ENCODE measurements at places on chromosomes 4 and X.

GRCh38 chrX:129653971-129654651 is 645 bp downstream of the APLN start:
- no peak for DNase-seq

GRCh38 chr4:10205223-10205622 is 88.6 kb upstream of the WDR1 start:
- no peak for DNase-seq

GRCh38 chr4:14169460-14169859 is 541.9 kb upstream of the BOD1L1 start:
- DNase-seq = no peak

DNA sequence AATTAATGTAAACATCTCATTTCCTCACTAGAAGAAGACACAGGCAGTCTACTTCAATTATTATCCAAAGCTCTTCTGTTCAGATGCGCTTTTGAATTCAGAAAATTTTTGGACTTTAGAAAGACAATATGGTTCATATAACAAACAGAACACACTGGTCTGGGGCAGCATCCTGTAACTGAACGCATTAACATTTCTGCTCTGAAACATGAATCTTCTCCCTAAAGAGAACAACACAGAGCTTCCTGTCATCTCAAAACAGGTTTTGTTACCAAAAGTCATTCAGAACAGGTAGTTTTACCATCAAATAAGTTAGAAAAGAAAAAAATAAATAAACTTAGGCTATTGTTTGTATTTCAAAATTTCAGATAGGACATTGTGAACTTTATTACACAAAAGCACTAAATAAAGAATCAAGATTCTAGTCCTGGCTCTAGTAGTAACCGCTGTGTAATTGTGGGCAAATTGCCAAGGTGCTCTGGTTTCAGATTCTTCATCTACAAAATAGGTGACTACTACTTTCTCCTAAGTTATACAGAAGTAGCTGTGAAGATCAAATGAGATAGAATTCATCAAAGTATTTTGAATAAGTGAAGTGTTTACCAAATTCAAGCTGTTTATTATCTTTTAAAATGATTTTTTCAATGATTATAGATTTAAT is 252.3 kb upstream of the RASGEF1B start:
- DNase-seq = no peak

DNA sequence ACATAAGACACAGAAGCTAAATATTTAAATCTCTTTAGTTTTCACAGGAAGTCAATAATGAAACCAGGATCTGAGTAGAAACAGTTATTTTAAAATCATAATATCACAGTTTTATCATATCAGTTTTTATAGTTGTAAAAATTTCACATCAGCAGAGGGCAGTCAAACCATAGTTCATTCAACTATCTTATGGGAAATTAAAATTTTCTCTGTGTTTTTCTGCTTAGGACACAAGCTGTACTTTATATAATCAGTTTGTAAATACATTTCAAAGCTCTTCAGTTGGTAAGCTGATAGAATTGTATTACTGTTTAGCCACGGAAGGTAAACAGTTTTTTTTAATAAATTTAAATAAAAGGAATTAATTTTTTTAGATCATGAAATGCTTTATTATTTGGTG is 204.8 kb upstream of the NUDT6 start:
- no peak for DNase-seq

DNA sequence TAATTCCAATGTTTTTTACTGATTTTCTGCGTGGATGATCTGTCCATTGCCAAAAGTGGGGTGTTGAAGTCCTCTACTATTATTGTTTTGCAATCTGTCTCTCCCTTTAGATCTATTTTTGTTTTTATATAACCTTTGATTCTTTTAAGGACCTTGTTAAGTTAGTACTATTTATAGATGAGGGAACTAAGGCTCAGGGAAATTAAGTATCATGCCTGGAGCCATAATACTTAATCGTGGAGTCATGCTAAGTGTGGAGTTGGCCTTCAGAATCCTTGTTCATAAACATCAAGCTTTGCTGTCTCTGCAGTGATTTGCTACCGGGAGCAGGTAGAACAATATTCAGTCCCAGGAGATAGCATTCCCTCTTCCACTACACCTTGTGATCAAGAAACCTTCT is 31.0 kb downstream of the SGMS2 start:
- no peak for DNase-seq

DNA sequence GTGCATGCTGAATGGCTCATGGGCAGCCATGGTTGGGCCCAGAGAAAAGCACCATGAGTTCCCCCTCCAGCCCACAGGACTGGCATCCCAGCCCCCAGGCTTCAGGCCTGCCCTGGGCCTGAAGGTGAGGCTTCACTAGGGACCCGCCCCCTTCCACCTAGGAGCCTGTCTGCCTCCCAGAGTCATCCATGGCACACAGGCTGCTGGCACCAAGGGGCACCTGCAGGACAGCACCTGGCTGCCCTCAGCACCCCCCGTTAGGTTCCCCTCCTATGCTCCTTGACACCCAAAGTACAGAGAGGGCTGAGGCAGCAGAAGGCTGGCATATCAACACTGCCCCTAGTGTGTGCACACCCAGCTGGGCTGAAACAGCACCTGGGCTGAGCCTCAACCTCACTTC is 566.7 kb upstream of the PCDH7 start:
- no peak for DNase-seq

GRCh38 chrX:53383376-53384076 is 38.9 kb downstream of the SMC1A start:
- no peak for DNase-seq

DNA sequence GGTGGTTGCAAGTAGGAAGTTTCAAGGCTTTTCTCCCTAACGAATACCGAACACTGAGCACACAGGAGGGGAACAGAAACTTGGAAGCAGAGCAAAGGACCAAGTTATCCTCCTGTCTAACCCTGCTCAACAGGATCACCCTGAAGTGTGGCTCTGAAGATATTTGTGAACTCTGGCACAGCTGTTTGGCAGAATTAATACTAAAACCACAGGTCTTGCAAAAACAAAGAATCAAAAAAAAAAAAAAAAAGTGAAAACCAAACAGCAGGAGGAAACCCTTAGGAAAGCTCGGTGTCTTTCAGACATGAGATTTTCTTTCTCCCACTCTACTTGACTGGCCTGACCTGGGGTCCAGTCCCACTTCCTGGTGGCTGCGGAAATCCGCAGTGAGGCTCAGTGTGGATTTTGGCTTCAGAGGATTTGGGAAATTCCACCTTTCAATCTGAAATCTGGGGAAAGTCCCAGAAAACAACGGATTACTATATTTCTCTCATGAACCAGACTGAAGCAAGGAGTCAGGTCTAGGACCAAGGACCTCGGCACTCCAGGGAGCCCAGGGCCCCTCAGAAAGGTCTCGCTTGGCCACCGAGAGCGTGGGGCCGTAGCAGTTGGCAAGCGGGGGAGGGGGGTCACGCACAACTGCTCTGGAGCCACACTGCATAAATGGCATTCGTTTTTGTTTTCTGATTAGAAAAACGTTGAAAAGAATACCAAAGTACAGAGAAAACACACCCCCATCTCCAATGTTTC is 867 bp downstream of the TIFA start:
- DNase-seq = no peak

- no peak for DNase-seq
These were observed 27.2 kb downstream of the SPRY1 start for GRCh38 chr4:123423819-123424218.

DNA sequence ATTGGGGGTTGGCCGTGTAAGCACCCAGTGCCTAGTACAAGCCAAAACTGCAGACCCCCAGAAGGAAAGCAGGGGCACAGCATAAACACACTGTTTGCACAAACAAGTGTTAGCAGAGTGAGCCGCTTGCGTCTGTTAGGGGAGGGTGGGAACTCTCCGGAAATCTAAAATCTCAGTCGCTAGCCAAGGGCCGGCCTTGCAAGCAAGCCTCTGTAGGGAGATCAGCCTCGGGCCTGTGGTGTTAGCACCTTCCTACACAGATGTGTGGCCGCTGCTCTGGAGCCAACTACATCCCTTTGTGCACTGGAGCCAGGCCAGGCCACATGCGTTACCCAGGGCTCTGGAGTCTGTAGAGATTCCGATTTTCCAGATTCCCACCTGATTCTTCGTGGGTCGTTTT is 67.1 kb downstream of the GPR143 start:
- no peak for DNase-seq

DNA sequence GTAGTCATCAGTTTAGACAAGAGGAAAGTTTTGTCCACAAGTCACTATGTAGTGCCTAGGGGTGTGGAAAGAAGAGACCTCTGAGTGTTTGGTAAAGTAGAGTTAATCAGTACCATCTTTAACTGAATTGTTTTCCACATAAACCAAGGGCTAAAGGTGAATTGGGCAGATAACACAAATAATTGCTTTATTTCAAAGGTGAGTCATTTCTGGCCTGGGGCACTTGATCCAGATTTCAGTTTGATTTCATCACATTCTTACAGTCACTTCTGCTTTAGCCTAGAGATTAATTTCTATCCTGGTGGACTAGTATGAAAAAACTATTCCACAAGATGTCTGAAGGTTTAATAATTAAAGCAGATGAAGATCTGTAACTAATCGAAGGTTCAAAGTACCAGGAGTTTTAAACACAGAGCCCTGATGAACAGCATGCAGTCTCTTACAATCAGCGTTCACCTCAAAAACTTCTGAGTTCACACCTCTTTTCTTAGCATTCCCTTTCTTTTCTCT is 74.5 kb upstream of the BOD1L1 start:
- DNase-seq = no peak

DNA sequence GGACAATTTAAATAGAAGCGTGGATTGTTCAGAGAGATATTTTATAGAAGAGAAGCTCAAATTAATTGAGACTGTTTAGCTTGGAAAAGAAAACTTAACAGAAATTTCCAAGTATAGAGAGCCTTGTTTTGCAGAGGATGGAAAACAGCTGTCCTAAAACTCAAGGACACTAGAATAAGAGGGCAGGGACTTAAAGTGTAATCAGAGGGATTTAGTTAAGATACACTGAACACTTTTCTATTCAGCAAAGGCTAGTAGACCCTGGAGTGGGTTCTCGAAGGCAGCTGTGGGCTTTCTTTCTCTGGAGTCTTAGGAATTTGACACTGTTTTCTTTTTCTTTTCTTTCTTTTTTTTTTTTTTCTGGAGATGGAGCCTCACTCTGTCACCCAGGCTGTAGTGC is 92.7 kb upstream of the ARX start:
- DNase-seq = no peak

GRCh38 chrX:103533511-103534216 is 14.4 kb upstream of the RAB40A start:
- DNase-seq = no peak

DNA sequence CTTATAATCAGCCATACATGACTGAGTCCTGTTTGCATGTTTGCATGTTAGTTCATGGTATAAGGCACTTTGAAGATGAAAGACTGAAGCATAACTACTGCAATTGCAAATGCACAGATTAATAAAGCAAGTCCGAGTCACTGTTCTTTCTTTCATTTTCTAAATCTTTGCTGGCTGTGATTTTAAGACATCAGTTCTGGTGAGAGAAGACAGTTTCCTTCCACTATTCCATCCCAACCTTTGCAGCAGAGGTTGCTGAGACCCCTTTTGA is 28.3 kb downstream of the RASL11B start:
- DNase-seq = no peak

DNA sequence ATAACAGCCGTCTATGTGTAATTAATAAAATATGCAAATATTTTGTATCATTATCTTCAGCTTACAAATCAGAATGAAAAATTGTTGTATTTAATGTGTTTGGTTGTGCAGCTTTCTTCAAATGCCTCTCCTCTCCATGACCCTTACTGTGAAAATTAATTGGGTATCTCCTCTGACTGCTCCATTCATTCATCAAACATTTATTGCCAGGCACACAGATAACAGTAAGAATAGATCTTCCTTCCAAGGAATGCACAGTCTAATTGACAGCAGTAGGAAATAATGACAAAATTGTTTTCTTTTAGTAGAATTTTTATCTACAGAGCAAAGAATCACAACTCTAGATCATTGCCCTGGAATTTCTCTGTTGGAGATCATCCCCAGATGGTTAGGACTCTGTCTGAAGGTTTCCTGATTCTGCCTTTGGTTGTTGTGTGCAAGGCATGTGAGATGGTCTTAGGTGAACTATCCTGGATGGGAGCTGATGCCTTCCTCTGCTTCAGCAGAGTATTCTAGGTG is 395.0 kb upstream of the FAT1 start:
- DNase-seq = no peak

GRCh38 chr4:75494563-75494962 is 19.6 kb downstream of the RCHY1 start:
- DNase-seq = no peak

DNA sequence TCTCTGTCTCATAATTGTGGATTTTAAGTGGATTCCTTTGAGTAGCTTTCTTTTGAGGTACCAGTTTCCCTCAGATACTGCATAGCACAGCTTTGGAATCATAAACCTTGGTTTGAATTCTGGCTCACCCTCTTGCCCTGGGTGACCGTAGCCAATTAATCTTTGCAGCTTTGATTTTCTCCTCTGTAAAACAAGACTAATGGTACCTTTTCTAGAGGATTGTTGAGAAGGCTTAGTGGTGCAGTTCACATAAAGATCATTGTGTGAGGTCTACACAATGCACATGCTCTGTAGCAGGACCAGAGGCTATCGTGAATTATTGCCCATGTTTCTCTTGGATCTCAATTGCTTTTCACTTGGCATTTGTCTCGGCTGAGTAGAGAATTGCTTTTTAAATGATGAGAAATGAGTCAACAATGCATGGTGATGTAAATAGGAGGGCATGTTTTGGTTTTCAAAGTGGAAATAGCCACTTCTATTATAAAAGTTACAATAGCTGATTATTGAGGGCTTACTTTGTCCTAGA is 47.9 kb downstream of the TMEM131L start:
- DNase-seq = no peak

- no peak for DNase-seq
These were observed 362 bp downstream of the NCAPG start for GRCh38 chr4:17811078-17811603.

DNA sequence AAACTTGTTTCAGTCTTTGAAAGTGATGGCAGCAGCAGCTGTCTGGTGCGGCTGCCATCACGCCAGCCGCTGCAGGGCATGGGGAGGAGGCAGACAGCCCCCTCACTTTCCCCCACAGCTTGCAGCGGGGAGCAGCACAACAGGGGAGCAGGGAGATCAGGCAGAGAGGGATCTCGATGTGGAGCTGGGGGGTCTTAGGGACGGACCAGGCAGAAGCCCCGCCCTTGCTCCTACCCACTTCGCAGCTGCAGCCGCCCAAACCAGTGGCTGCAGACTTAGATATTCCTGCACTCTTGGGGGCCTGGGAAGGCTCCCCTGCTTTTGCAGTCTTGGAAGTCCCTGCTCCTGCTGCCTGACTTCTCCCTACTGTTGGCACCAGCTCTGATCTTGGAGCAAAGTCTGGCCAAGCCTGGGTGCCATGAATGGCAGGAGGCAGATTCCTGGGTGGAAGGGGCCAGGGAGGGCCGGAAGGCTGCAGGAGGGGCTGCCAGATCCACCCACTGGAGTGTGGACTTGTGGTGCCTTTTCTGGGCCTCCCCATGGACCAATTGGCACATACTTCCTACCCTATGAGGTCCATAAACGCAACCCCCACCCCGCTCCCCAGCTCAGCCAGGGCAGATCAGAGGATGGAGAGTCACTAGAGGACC is 14.0 kb upstream of the MFAP3L start:
- no peak for DNase-seq

DNA sequence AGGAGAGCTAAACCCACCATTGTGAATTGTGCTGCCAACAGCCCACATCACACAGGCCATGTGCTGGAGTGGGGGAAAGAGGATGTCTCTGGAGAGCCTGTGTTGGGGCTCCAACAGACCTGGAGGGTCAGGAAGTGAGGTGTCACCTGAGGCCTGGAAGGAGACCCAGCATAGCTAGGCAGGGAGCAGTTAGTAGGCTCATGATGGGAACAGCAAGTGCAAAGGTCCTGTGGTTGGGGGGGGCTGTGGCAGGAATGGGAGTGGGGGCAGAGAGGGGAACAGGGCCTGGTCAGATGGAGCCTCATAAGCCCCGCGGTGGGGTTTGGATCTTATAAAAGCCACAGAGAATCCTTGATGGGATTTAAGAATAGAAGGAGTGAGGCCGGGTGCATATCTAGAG is 35.9 kb upstream of the GPR78 start:
- no peak for DNase-seq

All from GM18507 (cell line).